ENCODE measurements at places on chromosomes 6 and 20.

DNA sequence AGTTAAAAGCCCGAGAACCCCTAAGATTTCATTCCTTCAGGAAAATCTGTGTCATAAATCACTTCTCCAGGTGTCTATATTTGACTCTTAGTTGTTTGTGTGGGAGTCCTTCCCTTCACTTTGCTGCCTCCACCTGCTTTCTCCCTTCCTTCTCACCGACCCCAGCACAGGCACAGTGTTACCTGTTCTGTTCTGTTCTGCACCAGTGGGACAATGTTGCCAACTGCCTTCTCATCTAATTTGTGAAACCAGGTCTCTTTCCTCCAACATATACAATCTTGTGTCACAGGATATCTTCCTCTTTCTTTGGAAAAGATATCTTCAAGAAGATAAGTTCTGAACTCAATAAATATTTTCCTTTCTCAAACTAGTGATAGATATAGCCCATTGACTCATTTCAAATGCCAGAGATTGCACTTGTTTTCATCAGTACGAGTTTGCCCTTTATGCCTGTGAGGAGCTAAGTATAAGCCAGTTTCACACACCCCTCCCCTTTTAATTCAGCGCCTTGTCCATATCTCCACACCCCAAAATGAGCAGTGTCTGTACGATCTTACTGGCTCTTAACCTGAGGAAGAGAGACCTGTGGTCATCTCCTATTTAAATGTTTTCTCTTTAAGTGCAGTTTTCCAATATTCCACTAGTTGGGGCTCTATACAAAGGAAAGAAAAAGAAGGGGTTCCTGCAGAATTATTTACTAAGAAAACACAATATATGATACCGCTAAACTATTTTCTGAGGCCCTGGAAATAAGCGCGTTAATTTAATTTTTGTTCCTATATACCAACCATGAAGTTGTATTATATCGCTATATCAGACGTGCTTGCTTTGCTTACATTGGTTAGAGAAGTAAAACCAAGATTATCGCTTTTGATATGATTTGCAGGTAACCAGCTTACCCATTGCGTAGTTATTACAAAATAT is 81.6 kb upstream of the PREP start:
- DNase-seq: peak; percentile 55

GRCh38 chr6:156082012-156082411 is 626.4 kb upstream of the NOX3 start:
- no peak for DNase-seq

DNA sequence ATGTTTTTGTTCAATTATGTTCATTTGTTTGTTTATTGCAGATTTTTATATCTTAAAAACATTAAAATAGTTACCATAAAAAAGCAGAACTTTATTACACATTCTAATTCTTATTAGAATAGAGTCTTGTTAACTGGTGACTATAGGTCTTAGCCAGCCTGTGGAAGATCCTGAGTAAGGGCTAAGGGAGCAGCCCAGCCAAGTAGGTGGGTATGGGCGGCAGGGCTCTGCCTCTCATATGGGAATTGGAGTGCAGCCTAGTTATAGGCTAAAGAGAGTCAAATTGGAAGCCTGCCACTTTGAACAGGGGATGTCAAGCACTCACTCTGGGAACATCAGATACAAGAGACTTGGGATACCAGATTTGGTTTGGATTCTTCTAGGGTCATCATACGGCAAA is 10.5 kb upstream of the HSF2 start:
- no peak for DNase-seq

DNA sequence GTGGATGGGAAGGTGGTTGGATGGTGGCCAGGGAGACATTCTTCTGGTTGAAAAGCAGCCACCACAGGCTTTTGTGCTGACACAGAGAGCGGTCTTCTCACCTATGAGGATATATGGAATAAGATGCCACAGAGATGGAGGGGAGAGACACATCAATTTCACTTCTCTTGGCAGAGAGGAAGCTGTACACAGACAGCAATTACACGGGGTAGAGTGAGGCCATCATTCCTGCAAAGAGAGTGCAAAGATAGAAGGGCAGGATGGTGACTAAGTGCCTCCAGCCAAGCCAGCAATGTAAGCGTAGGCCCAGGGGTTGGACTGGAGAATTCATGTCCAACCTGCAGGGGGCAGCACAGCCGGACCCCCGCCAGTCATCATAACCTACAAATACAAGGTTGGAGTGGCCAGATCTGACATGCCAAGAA is 56.4 kb downstream of the NRN1 start:
- peak; percentile 79 for DNase-seq

- DNase-seq: no peak
These were observed 20.9 kb downstream of the PKIG start for GRCh38 chr20:44603327-44603726.

GRCh38 chr6:45426251-45426650 is 48.5 kb upstream of the SUPT3H start:
- no peak for DNase-seq

DNA sequence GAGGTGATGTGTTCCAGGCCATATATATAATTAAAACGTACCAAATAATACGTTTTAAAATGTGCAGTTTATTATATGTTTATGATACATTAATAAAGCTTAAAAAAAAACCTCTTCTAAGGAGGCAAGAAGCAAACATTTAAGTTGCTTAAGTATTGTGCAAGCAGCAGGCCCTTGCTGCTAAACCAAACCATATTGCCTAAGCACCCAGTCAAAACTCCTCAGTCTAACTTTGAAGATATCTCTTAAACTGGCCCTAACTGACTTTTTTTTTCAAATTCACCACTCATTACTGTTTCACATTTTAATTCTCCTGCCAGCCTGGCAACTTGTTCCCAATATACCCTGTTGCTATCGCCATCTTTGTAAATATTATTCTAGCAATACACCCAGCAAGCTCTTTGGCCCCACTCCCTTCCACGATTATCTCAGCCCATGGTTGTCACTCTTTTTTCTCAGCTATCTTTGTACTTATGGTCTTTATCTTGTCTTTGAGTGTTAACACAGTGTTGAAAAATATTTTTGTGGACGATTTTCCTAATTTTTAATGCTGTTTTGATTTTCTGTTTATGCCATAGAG is 60.9 kb downstream of the C6orf58 start:
- DNase-seq: no peak

- peak; percentile 62 for DNase-seq
These were observed 117.5 kb upstream of the KCNK16 start for GRCh38 chr6:39440039-39440426.

DNA sequence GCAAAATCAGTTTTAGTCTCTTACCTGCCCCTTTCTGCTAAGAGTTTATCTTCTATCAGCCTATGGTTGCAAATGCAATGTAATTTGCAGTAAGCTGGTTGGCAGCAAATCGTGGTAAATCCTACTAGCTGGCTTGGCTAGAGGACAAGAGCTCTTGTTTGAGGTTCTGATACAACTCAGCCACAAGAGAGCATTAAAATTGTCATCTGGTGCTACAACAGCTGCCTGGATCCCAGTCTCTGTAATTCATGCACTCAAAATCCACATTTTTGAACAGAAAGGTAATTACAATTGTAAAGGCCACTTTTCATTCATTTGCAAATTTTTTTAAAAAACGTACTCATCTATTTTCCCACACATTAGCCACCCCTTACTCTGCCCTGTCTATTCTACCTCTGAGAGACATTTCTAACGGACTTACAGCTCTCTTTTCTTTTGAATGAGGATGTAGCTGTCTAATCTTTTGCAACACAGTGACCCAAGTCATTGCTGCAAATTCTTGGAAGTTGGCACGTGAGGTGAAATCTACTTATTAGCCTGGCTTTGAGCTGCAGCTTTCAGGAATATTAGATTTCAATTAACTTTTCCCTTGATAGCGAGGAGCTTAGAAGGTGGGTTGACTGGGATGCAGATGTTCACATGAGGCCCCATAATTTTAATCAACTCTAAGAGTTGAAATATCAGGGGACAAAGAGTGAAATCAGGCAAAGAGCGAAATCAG is 54.0 kb upstream of the FAM184A start:
- no peak for DNase-seq

DNA sequence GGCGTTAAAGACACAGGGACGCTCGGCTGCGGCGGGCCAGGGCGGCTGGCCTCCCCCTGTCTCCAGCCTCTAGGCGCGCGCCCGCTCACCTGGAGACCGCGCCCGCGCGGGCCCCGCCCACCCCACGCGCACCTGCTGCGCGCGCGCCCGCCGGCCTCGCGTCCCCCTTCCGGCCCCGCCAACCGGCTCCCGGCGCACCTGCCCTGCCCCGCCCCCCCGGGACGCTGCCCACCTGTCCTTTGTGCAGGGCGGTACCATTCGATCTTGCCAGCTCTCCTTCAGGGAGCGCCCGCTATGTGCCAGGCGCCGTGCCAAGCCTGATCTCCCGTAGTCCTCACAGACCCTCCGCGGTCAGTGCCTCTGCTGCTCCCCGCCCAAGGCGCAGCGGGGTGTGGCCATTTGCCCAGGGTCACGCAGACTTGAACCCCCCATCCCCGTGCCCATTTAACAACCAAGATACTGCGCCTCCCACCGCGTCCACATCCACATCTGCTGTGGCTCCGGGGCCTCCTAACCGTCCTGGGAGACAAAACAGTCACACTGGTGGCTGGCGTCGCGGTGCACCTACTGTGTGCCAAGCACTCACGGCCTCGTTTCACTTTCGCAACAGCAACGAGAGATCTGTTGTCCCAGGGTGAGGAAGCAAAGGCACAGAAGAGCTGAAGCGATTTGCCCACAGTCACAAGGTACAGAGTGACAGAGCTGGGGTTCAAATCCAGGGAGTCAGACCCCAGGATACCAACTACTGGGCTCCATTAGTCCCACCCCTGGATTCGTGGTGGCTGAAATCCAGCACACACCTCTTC is 48.1 kb downstream of the NOL4L start:
- peak; percentile 20 for DNase-seq

DNA sequence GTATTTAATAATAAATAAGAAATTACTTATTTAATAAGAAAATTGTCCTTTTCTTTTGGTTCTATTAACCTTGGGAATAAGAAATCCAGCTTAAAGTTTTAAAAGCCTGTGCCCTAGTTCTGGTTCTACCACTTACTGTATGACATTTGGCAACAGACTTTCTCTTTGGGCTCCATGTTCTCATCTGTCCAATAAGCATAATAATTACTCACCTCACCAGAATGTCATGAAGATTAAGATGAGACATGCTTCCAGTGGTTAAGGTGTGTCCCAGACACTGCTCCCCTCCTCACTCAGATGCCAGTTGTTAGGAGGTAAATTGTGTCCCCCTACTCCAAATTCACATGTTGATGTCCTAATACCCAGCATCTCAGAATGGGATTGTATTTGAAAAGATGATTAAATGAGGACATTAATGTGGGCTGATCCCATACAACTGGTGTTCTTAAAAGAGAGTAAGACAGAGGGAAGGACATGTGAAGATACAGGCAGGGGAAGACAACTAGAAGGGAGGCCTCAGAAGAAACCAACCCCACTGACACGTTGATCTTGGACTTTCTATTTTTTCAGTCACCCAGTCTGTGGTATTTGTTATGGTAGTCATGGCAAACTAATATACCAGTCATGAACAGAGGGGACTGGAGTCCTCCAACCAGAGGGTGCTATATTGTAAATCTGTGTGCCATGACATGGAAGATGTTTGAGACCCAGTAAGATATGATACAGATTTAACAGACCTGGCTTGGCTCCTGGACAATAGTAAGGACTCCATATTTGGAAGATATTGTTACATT is 6.4 kb upstream of the MICAL1 start:
- DNase-seq: no peak

DNA sequence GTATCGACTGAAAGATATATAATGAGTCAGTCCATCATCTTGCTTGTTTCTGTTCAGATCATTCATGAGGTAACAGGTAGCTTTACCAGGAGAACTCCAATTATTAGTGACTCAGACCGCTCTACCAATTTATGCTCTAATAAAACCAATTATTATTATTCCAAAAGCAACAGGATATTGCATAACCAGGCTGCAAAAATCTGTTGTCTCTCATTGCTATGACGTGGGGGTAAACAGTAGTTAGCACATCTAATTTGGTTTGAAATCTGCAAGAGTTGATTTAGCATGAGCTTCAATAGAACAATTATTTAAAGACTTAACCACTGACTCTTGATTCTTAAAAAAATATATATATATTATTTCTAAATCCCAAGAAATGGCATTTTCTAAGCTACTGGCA is 90.9 kb upstream of the MAP7 start:
- DNase-seq: peak; percentile 8

DNA sequence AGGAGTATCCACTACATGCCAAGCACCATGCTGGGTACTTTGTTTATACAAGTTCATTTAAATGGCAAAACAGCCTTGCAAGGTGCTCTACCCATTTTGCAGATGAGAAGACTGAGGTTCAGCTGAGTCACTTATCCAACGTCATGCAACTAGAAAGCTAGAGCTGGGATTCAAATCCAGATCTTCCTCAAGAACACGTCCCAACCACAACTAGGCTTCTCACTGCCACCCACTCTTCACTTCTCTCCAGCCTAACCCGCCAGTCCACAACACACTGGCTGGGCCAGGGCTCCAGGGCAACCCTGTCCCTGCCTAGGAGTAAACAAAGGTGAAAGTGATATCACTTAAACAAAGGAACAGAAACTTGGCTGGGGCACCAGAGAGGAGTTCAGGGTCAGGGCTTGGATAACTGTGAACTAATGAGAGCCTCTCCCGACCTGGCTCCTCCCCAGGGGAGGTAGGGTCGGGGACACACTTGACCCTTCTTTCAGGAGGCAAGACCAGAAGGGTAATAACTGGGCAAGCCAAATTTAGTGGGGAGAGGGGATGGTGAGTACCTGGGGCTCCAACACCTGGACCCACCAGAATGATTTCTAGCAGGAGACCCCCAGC is 7.9 kb downstream of the SDC4 start:
- no peak for DNase-seq

- DNase-seq: no peak
These were observed 26.1 kb downstream of the MANBAL start for GRCh38 chr20:37315452-37316110.

DNA sequence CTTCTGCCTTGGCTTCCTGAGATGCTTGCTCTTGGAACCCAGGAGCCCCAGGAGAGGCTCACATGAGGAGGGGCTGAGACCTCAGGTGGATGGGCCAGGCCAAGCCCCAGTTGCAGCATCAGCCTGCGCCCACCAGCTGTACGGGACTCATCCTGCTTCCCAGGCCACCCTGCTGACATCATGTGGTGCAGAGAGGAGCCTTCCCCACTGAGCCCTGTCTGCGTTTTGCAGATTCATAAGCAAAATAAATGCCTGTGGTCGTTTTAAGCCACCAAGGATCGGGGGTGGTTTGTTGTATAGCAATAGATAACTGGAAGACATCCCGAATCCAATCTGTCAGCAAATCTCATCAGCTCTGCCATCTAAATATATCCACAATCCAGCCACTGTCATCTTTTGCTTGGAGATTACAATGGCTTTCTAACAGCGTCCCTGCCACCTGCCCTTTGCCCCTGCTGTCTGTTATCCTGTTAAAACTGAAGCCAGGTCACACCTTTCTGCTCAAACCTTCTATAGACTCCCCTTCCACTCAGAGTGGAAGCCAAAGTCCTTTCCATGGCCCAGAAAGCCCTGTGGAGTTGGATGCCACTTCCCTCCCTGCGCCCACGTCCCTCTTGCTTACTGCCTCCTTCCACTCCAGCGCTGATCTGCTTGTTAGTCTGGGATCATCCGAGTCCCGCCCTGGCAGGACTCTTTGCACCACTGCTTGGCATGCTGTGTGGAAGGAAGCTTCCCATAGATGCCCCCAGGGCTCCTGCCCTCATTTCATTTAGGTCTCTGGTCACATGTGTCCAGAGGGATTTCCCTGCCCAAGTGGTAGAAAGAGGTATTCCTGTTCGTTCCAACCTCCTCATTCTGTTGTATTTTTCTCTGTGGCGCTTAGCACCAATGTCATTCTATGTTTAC is 24.0 kb upstream of the MLN start:
- DNase-seq: no peak

Data from lung microvascular endothelial cell (primary cell).